COR-L47 (cell line): ENCODE measurements at places on chromosomes 6 and 20.

GRCh38 chr20:19768325-19768842 is 10.3 kb downstream of the RIN2 start:
- DNase-seq = no peak

GRCh38 chr6:92588148-92588547 is 831.2 kb downstream of the EPHA7 start:
- no peak for DNase-seq

DNA sequence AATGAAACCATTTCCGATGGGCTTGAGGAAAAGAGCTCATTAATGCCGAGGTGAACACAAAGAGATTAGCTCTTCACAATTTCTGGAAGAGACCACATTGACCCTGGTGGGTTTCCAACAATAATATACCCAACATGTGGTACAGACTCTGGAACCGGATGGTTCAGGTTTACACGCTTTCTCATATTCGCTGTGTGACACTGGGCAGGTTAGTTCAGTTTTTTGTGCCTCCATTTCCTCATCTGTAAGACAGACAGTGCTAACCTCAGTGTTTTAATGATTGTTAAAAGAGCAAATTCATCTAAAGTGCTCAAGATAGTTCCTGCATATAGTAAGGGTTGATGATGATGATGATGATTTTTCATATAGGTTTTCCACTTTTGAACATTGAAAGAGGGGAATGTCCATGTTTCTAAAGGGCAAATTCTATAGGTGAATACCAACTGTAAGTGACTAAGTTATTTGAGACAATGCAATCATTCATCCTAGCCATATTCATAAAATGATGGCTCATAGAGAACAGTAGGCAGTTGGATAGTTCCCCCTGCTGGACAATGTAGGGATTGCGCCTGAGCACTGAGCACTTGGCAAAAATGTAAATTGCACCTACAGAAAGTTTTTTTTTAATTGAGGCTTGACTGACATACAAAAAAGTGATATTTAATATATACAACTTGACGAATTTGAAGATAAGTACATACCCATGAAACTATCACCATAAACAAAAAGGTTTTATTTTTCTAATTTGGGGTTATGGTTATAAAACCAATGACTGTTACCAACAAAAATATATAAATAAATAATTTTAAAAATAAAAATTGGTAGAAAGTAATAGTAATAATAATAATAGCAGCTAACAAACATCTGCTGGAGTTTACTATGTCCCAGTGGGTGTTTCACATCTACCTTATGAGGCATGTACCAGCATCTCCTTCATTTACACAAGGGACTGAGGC is 2.1 kb upstream of the PERP start:
- DNase-seq = peak; percentile 28

- DNase-seq = no peak
Measured at GRCh38 chr20:63693083-63693732, 3.2 kb upstream of the TNFRSF6B start.

DNA sequence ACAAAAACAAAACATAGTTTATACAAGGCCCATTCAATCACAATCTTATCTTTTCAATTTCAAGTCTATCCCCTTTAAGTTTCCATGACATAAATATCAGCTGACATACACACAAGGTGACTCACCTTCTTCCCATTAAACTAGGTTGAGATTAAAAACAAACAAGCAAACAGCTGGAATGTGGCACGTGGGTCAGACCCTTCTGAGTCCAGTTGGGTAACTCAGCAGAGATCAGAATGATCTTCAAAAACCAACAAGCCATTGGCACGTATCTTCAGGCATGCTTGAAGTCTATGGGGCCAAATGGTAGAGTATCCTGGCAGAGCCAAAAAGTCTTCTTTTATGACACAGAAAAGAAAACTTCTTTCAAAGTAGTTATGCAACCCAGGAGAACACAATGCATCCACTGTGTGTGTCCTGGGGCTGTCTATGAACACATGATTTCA is 603.5 kb upstream of the CITED2 start:
- DNase-seq = no peak

DNA sequence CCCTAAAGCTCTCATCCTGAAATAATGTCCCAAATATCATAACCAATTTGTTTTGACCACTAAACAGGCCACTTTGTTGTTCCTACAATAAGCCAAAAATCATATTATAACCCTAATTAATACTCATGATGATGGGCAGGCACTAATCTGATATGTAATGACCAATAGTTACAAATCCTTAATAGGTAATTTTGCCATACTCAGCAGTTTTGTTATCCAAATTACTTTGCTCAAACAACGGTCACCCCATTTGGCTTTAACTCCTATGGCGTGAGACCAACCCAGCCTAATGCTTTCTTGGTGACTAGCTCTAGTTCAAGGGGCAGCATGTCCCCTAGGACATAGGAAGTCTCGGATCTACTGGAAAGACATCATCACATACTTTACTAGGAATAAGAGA is 123.2 kb upstream of the ID4 start:
- no peak for DNase-seq

DNA sequence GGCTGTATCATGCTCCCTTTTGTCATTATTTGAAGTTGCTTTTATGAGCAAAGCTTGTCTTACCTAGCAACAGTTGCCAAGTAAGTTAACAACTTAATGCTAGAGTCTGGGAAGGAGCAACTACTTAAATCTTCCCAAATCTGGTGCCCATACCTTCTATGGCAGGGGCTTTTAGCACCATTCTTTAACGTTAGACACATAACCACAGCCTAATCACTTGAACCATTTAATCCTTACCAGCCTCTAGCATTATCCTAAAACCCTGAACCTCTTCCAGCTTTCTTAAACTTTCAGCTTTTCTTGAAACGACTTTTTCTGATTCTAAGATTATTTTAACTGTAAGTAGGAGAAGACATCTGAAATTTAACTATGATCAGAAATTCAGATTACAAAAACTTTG is at the start of gene C6orf163:
Gene C6orf163, plus strand, starts transcription at position 83 of the 400 bp plus-strand sequence. Its CDS starts 287 bp downstream, at position 370.
- DNase-seq = no peak

DNA sequence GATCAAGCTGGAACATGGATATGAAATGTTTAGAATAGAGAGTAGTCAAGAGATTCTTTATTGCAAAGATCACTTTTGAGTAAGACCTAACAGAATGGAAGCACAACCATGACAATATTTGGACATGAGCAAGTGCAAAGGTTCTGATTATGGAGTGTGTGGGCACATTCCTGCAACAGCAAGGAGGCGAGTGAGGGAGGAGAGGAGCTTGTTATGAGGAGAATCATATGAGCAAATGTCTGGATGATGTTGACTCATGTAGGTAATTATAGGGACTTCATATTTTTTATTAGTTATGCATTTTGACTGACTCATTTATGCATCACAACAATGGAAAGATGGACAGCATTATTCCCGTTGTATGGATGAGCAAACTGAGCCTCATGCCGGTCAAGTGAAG is 100.8 kb upstream of the SLC35B3 start:
- no peak for DNase-seq

GRCh38 chr6:91781946-91782345 is 1195.1 kb upstream of the MAP3K7 start:
- peak; percentile 33 for DNase-seq

DNA sequence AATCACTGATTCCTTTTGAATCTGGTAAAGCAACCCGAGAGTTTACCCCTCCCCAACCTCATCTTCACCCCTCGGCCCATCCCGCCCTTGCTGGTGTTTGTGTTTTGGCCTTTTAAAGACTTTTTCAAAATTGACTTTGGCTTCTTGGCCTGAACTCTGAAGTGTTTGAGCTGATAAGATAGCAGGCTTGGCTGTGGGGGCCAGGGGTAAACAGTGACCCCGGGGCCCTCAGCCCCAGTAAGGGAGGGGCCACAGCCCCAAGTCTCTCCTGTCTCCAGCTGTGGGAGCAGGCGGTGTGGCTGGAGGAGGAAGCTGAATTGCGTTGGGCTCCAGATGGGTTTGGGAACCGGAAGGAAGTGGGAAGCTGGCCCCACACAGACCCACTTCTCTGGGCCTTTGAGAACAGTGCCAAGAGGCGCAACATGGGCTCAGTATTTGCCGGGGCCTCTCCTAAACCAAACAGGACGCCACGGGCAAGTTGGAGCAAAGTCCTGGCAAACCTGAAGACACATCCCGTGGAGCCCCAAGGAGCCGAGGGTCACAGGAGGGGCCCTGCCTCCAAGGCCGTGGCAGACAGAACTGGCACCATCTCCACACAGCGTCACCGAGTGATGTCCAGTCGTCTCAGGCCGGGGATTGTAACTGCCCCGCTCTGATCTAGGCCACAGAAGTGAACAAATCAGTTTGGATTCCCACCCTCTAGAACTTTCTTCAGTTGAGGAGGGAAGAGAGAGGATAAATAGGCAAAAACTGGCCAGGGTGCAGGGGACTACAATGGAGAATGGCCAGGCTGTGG is 54.3 kb upstream of the PTPN1 start:
- DNase-seq = no peak

DNA sequence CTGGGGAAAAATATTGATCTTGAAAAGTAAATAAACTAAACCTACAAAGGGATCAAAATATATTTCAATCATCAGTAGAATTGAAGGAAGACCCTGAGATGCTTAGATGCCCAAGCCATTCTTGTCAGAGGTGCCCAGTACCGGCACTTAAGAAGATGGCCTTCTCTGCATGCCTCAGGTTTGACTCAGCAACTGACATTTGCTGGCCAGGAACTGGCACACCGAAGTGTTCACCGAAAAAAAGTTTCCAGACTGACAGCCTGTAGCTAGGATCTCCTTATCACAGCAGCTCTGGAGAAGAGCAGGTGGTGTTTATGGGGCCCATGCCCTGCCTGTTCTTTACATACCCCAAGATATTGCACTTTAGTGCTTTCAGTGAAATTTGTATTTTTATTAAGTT is 203.2 kb downstream of the MOXD1 start:
- DNase-seq = no peak

- no peak for DNase-seq
Measured at GRCh38 chr20:25193843-25194242, 1.7 kb upstream of the ENTPD6 start.

- DNase-seq = no peak
Measured at GRCh38 chr6:20633566-20634340, 99.5 kb downstream of the CDKAL1 start.

- no peak for DNase-seq
Measured at GRCh38 chr20:36599912-36600345, 5.7 kb upstream of the RAB5IF start.

DNA sequence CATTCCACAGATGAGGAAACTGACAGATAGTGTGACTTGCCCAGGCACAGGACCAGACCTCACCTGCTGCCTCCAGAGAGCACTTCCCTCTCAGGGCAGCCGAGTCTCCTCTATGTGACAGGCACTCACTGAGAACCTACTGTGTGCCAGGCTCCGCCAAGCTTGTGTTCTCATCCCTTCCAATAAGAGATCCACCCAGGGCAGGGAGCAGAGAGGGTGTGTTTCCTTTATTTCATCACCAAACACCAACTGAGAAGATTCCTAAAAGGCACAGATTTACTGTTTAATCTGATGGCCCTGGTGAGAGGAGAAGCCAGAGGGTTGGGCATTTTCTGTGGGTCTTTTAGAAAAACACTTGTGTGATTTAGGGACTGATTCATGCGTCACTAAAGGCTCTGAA is 20.5 kb downstream of the SIRPA start:
- no peak for DNase-seq

DNA sequence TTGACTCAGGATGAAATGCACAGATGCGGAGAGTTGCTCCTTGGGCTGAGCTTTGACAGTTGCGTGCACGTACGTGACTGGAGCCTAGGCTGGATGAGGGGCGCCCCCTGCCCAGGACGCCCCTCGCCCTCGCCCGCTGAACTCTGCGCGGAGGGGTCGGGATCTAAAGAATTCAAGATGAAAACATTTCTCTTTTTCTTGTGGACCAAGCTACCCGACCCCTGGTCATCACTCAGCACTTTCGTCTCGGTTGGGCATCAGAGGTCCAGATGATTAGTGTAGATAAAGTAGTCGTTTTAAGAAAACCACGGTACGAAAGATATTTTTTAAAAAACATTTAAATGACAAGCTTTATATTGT is 700 bp downstream of the DTD1 start:
- no peak for DNase-seq

DNA sequence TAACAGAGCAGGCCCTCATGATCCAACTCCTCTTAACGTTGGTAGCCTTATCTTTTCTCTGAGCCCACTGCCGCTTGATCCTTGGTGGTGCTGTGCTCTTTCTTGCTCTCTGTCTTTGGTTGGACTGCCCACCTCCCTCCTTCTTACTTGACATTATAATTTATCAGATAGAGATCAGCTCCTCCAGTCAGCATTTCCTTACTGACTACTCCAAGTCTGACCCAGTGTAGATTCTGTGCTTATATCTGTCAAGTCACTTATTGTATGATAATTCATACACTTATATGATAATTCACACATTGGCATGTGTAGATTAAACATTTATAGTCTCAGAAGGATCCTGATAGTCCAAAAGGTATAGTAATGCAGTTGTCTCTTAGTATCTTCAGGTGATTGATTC is 18.1 kb downstream of the PTPRA start:
- no peak for DNase-seq

DNA sequence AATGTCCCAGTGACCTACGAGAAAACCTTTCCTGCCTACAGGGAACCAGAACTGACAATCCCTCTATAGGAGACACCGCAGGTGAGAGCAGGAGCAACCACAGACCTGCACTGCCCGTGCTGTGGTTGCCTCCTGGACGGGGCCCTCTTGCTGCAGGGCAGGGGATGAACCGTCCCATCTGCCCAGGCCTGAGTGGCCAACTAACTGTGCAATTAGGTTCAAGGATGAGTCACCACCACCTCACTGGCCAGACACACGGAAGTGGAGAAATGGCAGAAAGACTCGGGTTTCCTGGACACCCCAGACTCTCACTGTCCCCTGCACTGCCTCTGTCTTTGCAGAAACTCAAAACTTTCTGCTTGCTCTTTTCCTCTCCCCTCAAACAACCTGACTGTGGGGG is 13.8 kb upstream of the HLA-G start:
- no peak for DNase-seq

GRCh38 chr6:8436966-8437365 is 1.6 kb upstream of the SLC35B3 start:
- no peak for DNase-seq
